Natural killer cell (primary cell): ENCODE measurements at places on chromosomes 3 and 15. TPM values are rescaled to one million over a fixed set of nuclear protein-coding genes. Genes with fewer than 3 reads are reported as not detected.

GRCh38 chr3:59515966-59516365 is 466.1 kb upstream of the CFAP20DC start:
- no peak for DNase-seq
- no peak overlapping the region for H3K4me3 ChIP-seq
- no peaks in the 10 kb centered on the region for H3K36me3 ChIP-seq

The SLC6A20 gene
- 0.25 TPM for total RNA-seq

The PDZRN3 gene
- not detected for total RNA-seq

DNA sequence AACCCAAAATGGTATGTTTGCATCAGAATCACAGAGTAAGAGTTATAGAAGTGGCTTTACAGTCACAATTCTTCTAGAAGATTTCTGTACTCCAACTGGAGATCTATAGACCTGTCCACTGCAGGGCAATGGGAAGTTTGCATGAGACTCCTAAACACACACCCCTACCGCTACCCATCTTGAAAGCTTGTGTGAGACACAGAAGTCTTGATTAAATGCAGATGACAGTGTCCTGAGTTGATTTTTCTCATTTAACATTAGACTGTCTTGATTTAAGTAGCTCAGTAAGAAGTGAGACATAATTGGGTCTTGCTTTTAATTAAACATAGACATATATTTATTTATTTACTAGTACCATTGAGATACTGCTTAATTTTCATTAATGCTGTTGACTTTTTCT is 54.4 kb downstream of the CD47 start:
- peak overlapping the region; percentile 13 for H3K27ac ChIP-seq
- no peak overlapping the region for H3K4me3 ChIP-seq
- peaks cover 28% of the 10 kb centered on the region for H3K36me3 ChIP-seq
- H3K4me1 ChIP-seq, result no peaks in the 10 kb centered on the region

The CCR9 gene
- not detected for total RNA-seq

- DNase-seq, result no peak
- H3K27ac ChIP-seq, result no peak overlapping the region
- H3K4me1 ChIP-seq, result no peaks in the 10 kb centered on the region
- H3K4me3 ChIP-seq, result no peak overlapping the region
- no peaks in the 10 kb centered on the region for H3K27me3 ChIP-seq
- no peaks in the 10 kb centered on the region for H3K36me3 ChIP-seq
Measured at GRCh38 chr3:64440498-64440897, 215.2 kb upstream of the PRICKLE2 start.

DNA sequence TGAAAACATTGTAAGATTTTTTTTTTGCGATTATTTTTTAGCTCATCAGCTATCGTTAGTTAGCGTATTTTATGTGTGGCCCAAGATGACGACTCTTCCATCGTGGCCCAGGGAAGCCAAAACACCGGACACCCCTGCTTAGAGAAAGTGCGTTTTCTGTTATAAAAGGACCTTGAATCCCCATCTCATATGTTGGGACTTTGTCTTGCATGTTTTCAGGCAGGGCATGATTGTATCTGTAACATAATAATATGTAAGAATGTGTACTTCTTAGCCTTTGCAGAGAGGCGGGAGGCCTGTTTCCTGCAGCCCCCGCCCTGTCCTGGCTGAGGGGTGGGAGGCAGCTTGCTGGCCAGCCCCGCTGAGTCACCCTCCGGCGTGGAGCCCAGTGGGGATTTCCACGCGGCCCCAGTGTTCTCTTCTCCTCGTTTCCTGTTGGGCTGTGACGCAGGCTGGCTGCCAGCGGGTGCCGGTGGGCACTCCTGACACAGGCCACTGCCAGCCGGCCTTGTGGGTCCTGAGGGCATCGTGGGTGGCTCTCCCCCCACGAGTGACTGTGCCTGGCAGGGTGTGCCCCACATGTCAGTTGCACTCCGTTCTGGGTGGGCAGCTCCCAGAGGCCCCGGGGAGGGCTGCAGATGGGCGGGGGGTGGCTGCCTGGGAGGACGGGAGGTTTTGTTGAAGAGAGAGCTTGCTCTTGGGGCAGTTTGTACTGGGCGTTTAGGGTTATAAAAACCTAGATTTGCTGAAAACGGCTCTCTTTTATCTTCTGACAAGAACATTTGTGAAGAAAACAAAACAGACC is 55.6 kb downstream of the SMAD3 start:
- H3K27ac ChIP-seq, result peak overlapping the region; percentile 96
- peak overlapping the region; percentile 22 for H3K4me3 ChIP-seq
- no peaks in the 10 kb centered on the region for H3K27me3 ChIP-seq
- no peaks in the 10 kb centered on the region for H3K36me3 ChIP-seq
- peaks cover 76% of the 10 kb centered on the region for H3K4me1 ChIP-seq

DNA sequence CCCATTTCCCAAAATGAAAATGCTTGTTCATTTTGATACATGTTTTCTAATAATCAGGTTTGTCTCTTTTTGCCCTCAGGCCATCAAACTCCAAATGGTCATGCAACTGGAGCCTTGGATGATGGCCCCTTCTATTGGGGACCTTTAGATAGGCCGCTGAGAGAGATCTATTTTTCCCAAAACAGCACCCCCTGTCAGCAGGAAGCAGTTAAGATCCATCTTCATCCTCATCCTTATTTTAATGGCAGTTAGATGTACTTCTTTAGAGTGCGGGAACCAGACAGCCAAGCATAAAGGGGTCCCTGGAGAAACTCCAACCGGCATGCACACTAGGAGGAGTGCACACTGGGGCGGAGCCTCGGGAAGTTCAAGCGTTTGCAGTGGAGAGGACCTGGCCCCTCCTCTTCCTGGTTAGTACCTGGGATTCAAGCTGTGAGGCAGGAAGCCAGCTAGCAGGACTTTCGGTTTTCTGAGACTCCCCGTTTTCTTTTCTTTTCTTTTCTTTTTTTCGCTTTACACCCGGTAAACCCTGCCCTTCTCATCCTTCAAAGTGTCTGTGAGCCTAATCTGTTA is 31.9 kb upstream of the STRIT1 start:
- H3K36me3 ChIP-seq, result no peaks in the 10 kb centered on the region
- no peaks in the 10 kb centered on the region for H3K4me1 ChIP-seq
- no peaks in the 10 kb centered on the region for H3K27me3 ChIP-seq
- H3K27ac ChIP-seq, result no peak overlapping the region
- DNase-seq, result no peak

The GOLGA6L4 gene
- 4.1 TPM for total RNA-seq

- H3K4me3 ChIP-seq, result no peak overlapping the region
- H3K27me3 ChIP-seq, result no peaks in the 10 kb centered on the region
- no peaks in the 10 kb centered on the region for H3K36me3 ChIP-seq
- no peak overlapping the region for H3K27ac ChIP-seq
Measured at GRCh38 chr15:45849136-45849535, 214.3 kb downstream of the SQOR start.
